Activated naive CD4-positive, alpha-beta T cell treated with anti-CD3 and anti-CD28 coated beads, Interleukin-2, amount 50 U/mL, for 72 hours (primary cell): ENCODE measurements at places on chromosomes 12 and 14.
A peak's percentile ranks its signal among the peaks of the same experiment; 100 is the strongest.

- DNase-seq, result no peak
Observed at GRCh38 chr14:64946310-64947045, 3.9 kb upstream of the GPX2 start.

- no peak for DNase-seq
Observed at GRCh38 chr12:29023436-29024076, 125.5 kb upstream of the FAR2 start.

- no peak for DNase-seq
Observed at GRCh38 chr14:34111953-34112352, 161.1 kb upstream of the EGLN3 start.

GRCh38 chr12:6311822-6312528 is 1.5 kb downstream of the PLEKHG6 start:
- DNase-seq, result no peak

DNA sequence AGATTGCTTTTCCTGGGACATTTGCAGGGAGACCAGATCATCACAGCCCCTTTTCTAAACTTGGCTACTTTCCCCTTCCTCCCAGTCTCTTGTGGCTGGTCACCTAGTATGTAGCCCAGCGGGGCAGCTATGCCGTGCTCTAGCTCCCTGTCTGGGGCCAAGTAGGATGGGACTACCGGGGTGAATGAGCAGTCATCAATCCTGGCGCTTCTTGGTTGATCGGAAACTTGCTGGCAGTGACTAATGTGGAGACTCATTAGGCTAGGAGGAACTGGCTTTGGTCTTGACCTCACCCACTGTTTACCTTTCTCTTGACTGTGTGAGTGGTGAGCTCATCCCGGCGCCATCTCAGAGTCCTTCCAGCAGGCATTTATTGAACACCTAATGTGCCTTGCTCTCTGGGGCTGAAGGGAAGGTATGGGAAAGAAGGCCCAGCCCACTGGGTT is 15.9 kb downstream of the PLEKHG3 start:
- no peak for DNase-seq

GRCh38 chr12:65894088-65894487 is 69.8 kb downstream of the HMGA2 start:
- DNase-seq, result no peak

DNA sequence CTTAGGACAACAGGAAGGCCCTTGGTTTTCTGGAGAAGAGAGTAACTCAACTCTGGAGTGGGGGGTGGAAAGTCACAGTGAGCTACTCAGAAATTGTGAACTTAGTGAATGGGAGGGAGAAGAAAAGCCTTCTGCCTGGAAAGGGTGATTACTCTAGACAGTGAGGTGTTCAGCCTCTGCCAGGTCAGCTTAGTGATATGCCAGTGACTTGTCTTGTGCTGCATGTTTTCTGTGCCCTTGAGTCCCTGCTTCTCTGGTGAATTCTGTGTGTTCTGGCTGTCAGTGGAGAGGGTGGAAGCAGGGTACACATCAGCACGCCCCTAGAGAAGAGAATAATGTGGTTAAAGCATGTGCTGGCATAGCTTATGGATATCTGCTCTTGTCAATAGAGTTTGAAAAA is 13.4 kb downstream of the ATP23 start:
- DNase-seq, result no peak

- no peak for DNase-seq
Observed at GRCh38 chr12:53496752-53497032, 2.6 kb downstream of the MAP3K12 start.

DNA sequence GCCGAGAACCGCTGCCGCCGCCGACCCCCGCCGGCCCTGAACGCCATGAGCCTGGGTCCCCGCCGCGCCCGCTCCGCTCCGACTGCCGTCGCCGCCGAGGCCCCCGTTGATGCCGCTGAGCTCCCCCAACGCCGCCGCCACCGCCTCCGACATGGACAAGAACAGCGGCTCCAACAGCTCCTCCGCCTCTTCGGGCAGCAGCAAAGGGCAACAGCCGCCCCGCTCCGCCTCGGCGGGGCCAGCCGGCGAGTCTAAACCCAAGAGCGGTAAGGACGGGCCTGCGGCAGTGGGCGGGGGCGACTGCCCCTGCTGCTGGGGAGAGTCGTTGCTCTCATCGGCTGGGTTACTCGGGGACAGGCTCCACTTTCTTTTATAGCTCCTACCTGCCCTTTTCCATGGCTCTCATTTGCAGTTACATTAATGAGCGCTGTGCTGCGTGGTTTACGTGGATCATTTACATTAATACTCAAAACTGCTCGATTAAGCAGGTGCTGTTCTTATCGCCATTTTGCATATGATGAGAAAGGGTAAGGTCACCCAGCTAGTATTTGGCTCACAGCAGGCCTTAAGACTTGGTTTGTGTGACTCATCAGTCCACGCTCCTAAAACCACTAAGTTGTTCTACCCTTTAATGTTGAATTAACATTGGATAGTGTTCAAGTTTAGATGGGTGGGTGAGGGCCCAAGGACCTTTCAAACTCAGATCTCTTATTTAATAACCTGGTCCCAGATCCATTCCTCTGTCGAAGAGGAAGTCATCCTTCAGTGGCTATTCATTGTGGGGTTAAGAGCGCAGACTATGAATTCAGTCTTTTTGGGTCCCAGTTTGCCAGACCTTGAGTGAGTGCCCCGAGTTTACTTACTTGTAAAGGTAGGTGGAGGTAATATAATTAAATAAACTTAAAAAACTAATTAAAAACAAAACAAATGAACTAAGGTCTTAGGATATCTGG is 823 bp downstream of the RNF10 start:
- peak; percentile 66 for DNase-seq

DNA sequence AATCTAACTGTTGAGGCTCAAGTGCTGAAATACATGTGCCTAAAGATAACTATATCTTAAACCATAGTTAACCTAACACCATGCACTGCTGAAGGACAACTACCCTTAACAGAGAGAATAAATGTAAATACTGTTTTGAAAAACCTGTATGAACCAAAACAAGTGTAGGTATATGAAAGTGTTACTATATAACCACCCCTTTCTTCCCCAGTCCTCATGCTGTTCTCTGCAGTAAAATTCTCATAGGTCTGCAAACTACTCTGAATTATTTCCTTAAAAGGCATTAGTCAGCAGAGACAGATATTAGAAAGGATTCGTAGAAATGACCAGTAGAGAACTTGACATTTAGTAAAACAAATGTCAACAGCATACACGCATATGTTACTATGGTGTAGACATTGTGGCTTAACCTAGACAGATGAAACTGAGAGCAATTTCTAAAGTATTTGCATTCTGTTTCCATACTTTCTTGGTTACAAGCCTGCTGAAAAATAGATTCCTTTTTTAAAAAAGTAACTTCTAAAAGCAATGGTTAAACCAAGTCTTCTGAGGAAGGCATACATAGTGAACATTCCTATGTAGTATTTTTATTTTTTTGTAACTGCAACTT is 13.9 kb downstream of the CSRP2 start:
- DNase-seq, result no peak

- DNase-seq, result no peak
Observed at GRCh38 chr12:51399891-51400290, 8.7 kb upstream of the GALNT6 start.

DNA sequence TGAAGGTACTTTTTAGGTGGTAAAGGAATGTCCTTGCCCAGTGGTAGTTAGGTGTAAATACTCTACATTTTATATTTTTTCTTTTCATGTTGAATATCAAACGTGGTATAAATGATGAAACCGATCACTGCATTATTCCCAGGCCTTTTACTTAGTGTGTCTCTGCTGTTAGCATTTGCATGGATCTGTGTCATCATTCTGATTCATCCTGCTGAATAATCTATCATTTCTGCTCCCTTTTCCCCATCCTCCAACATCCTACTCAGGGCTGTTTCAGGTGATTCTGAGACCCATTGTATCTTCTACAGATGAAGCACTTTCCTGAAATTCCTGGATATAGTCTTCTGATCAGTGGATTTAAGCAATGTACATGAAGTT is 61.0 kb upstream of the PTHLH start:
- no peak for DNase-seq
